Fibroblast of lung (primary cell): ENCODE measurements at places on chromosomes 5 and 9. TPM values are rescaled to one million over a fixed set of nuclear protein-coding genes. Genes with fewer than 3 reads are reported as not detected.

The PFDN1 gene
- total RNA-seq: 34.4 and 35.5 TPM in 2 replicates

The MARCOL gene
- total RNA-seq: not detected in 2 replicates

The MEIKIN gene
- under 0.01 TPM in 1 of 2 replicates, not detected in the other for total RNA-seq

The EIF4E1B gene
- total RNA-seq: not detected in 2 replicates

The F2RL1 gene
- 20.8 and 25.1 TPM in 2 replicates for total RNA-seq

The FOXE1 gene
- not detected in 2 replicates for total RNA-seq

The CLIC3 gene
- total RNA-seq: 1.3 and 3.5 TPM in 2 replicates

The CCDC127 gene
- total RNA-seq: 5.6 and 7.4 TPM in 2 replicates

The SEMA5A gene
- total RNA-seq: 17.7 and 30.6 TPM in 2 replicates

The CRAT gene
- 33.6 and 45.1 TPM in 2 replicates for total RNA-seq

The ZCCHC10 gene
- total RNA-seq: 7.4 and 12.3 TPM in 2 replicates

The KIF3A gene
- 10.5 and 11.2 TPM in 2 replicates for total RNA-seq

The TMEM215 gene
- total RNA-seq: not detected in 2 replicates

The KDM3B gene
- total RNA-seq: 39.8 and 49.4 TPM in 2 replicates

The PPP3R2 gene
- total RNA-seq: not detected in 2 replicates

The PRSS3 gene
- total RNA-seq: 0.26 and 0.33 TPM in 2 replicates

The KCNT1 gene
- total RNA-seq: not detected in 2 replicates

The PCDHB9 gene
- 0.26 and 0.99 TPM in 2 replicates for total RNA-seq

The OMD gene
- total RNA-seq: under 0.01 and 0.17 TPM in 2 replicates

The SYNPO gene
- 5.6 and 6.6 TPM in 2 replicates for total RNA-seq

The SMIM15 gene
- total RNA-seq: 42.4 and 64.6 TPM in 2 replicates

The CDKN2B-AS1 gene
- 3.9 and 7.6 TPM in 2 replicates for total RNA-seq

The MTRR gene
- total RNA-seq: 19.0 and 21.1 TPM in 2 replicates

The BARHL1 gene
- not detected in 2 replicates for total RNA-seq

The MARCHF11 gene
- total RNA-seq: not detected in 2 replicates

The PCDHB16 gene
- 0.51 and 1.5 TPM in 2 replicates for total RNA-seq
